Bronchial epithelial cell (primary cell): ENCODE measurements at places on chromosomes 5 and 9.
A peak's percentile ranks its signal among the peaks of the same experiment; 100 is the strongest.

DNA sequence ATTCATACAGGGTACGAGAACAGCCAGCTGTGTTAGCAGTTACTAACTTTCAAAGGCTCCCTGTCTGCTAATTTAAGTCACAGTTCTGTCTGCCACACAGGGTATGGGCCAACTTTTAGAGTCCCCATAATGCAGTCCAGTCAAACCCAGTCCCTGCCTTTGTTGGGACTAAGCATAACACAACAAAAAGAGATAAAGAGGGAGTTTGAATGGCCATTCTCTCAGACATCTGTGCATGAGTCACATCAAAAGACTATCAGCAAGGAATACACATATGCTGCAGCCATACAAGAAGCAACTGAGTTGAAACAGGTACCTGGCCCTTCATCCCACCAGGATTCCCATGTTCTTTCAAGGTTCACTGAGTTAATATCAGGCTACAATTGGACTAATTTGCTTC lies 744.5 kb upstream of the C9orf72 start:
- DNase-seq: no peak

DNA sequence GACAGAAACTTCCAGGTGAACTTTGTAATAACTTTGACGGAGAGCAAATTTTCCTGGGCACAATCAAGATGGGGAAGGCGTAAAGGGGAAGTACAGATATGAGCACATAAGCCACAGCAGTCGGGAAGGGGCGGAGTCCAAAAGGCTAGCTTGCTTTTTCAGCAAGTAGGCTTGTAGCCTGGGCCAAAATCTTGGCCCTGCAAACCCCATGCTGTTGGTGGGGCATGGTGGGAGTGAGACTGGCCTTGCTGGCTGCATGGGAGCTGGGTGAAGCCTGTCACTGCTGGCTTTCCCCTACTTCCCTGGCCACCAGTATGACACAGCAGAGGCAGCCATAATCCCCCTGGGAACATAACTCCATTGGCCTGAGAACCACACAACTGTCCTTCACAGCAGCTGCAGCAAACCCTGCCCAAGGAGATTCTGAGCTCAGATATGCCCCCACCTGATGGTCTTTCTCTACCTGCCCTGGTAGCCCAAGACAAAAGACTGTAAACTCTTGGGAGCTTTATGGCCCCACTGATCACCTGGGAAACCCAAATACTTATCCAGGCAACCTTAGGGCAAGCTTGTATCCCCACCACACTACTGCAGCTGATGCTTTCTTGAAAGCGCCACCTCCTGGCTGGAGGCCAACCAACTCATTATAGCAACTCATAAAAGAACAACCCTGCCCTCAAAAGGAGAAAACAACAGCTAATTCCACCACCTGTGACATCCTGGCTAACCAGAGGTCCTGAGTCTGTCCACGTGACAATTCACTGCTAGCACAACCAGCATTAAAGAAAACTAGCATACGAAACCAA lies 24.0 kb downstream of the DCTN4 start:
- DNase-seq: no peak

DNA sequence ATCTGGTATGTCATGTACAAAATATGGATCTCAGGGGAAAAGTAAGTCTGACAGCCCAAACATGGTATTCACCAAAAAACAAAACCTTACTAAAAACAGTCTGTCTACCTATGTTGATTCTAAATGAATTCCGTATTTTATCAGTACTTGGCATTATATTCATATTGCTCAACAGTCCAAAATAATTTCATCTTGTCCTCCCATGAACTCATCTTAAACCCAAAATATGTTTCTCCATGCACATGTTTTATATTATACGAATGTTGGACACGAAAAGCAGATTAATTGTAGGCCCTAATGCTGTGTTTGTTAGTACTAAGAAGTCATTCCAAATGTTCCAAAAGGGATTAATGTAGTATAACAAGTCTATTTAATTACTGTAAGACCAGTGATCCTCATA lies 20.1 kb downstream of the NFIB start:
- no peak for DNase-seq

GRCh38 chr9:86801246-86801645 lies 146.1 kb downstream of the GAS1 start:
- DNase-seq: no peak

DNA sequence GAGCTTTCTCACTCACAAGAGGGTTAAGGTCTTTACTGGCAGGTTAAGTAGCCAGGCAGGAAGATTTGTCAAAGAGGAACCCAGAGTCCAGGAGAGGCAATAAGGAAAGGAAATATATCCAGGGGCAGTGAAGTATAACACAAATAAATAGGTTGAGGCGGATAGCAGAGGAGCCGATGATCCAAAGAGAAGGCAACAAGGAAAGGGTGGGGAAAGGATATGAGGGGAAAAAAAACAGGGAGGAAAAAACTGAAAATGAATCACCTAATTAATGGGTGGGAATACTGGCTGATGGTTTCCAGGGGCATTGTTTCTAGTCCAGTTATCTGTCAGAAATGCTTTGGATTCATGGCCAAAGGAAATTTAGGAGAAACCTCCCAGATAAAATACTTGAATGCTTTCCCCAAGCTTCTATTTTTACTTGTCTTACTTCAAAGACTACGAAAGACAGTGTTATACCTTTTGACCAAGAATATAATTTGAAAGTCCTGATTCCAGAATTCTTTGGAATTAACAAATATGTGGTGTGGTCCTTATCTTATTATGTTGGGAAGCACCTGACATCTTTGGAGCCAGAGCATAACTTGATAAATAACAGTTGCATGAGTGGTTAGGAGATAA lies 146.5 kb downstream of the AOPEP start:
- DNase-seq: no peak

DNA sequence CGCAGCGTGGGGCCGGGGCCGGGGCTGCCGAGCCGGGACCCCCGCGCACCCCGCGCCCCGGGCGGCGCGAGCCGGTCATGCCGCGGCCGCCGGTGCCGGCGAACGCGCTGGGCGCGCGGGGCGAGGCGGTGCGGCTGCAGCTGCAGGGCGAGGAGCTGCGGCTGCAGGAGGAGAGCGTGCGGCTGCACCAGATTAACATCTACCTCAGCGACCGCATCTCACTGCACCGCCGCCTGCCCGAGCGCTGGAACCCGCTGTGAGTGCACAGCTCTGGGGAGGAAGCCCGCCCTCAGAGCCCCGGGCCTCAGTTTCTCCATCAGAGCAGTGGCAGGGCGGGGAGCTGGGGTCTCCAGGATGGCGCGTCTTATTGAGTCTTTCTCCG lies 335 bp downstream of the GALNT12 start:
- no peak for DNase-seq

- DNase-seq: no peak
Measured at GRCh38 chr9:34580358-34580757, 9.2 kb downstream of the CNTFR start.

DNA sequence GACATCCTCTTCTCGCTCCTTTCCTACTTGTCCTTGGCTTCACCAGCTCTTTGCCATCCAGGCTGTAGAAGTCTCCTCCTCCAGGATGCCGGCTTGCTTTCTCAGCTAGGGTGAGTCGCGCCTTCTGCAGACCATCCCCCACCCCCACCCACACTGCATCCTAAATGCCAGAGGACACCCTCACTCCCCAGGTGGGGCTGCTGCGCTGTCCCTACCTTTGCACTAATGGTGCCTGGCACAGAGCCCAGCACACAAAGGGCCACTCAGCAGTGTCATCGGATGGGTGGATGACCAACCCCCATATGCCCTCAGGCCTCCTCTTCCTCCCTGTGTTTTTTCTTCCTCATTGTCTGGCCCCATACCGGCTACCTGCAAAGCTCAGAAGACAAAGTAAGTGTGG lies 14.8 kb downstream of the IL9 start:
- peak; percentile 43 for DNase-seq

DNA sequence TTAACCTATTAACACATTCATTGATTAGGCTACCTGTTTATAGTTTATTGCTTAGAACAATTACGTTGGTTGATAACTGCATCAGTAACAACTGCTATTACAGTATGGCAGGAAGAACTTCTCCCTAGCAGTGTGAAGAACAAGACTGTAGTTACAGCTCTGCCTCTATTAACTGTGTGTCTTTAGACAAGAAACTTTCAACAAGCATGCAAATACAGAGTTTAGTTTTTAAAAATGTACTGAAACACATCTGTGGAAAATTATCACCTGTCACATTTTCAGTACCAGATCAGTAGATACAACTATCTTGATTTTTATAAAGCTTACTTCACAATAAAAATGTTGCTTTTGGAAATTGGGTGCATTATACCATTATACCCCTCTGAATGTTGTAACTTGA lies 22.2 kb downstream of the ELL2 start:
- no peak for DNase-seq

GRCh38 chr9:113515862-113516261 lies 52.3 kb downstream of the RGS3 start:
- no peak for DNase-seq

DNA sequence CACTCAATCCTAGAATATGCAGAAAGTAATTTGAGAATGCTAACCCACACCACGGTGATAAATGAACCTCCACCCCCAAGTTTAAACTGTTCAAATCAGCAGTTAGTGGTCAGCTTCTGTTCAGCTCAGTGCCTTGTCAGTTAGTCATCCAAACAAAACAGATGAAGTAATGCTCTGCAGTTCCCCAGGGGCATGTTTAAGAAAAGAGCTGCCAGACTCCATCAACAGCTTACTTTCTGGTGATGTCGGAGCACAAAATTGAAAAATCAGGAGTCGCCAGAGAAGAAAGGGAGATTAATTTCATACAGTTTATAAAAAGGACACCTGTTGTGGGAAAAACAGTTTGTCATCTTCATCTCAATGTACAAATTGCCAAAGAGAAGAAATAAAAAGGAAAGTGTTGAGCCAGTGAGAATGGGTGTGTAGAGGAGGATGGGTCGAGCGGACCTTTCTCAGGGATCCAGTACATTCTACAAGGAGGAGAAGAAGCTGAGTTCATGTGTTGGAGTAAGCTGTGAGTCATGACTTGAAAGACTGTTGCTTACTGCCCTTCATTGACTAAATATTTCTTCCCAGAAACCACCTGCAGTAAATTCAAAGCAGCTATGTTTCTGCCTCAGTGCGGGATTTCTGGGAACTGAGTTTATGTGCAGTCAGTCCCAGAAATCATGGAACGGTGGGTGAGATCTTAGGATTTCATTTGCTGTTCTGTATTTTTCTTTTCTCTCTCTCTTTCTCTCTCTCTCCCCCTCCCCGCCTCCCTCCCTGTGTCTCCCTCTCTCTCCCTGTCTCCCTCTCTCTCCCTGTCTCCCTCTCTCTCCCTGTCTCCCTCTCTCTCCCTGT lies 13.7 kb downstream of the TRIO start:
- DNase-seq: peak; percentile 98

- no peak for DNase-seq
Measured at GRCh38 chr5:85865296-85865695, 752.4 kb upstream of the COX7C start.

DNA sequence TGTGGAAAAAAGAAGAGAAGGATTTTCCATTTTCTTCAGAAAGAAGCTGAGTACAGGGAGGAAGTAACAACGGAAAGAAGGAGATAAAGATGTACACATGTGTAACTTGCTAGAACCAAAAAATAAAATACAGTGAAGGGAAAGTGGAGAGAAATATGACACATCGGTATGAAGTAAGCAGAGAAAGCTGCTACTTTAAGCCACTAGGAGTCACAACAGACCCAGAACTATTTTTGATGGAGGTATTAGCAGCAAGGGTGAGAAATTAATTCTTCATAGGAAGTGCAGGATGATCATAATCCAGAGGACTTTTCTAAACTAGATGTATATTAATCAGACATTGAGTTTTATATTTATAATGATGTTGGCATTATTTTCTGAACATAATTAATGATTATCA lies 88.5 kb downstream of the FAM174A start:
- peak; percentile 50 for DNase-seq

DNA sequence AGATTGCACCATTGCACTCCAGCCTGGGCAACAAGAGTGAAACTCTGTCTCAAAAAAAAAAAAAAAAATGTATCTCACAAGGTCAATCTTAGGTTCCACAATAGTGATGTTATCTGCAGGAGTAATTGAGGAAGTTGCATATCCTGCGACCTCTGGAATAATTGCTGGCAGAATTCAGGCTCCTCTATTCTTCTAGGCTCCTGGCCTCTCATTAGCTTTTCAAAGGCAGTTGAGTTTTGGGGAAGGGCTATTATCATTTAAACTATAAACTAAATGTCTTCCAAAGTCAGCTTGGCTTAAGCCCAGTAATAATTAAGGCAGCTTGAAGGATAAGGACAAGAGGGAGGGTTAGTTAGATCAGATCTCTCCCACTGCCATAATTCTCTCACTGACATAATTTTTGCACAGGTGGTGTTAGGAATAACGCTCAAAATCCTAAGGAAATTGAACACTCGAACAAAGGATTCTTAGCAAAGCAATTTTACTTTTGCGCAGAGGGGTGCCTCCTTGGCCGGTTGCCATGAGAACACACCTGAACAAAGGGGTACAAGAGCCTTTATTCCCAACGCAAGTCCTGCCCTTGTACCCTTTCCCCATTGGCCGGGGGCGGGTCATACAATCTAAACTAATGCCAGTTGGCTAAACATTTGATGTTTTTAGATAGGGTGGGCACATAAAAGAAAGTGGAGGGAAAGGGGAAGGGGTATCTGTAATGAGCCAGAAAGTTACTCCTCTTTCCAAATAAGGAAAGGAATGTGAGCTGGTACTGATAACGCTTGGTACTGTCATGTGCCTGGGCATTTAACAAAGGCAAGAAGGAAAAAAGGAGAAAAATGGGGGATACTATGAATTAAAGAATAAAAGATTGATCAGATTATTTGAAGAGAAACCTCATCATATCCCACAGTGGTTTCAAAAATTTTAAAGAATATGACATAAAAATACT lies 106.4 kb upstream of the CCNG1 start:
- DNase-seq: no peak

- no peak for DNase-seq
Measured at GRCh38 chr9:2276296-2276695, 261.1 kb downstream of the SMARCA2 start.

GRCh38 chr9:90839183-90839728 lies 37.6 kb downstream of the SYK start:
- no peak for DNase-seq

GRCh38 chr5:142644640-142645361 lies 41.1 kb downstream of the FGF1 start:
- DNase-seq: peak; percentile 100

DNA sequence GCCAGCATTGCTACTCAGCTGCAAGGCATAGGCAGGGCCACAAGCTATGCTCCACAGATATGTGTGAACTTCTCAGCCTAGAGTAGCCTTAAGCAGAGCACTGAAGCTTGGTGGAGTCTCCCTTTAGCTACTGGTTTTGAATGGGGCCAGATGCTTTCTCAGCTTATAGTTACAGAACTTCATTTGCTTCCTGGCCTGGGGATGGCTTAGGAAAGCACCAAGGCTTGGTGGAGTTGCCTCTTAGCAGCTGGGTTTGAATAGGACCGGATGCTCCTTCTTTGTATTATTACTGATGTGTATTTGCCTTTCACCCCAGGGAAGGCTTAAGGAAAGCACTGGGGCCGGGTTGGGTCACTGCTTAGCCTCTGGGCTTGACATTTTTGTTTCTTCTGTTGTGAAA lies 497.8 kb upstream of the SEMA6A start:
- no peak for DNase-seq
